ENCODE measurements at places on chromosomes 5 and 9.

DNA sequence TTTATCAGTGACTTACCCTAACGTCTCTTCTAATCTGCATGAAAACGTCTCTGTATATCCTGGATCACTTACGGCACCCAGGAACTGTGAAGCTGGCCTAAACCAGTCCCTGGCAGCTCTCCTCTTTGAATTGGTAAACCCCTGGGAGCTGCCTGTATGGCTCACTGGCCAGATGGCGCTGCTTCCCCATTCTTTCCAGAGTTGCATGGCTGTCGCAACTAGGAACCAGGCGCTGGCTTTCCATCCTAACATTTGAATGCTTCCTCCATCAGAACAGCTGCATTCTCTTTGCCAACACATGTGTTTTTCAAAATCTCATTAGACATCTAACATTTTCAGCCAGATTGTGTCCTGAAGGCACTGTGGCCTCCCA lies 8.0 kb upstream of the PCA3 start:
- peak; percentile 59 for DNase-seq

GRCh38 chr5:107437154-107437553 lies 233.6 kb downstream of the EFNA5 start:
- DNase-seq = no peak

DNA sequence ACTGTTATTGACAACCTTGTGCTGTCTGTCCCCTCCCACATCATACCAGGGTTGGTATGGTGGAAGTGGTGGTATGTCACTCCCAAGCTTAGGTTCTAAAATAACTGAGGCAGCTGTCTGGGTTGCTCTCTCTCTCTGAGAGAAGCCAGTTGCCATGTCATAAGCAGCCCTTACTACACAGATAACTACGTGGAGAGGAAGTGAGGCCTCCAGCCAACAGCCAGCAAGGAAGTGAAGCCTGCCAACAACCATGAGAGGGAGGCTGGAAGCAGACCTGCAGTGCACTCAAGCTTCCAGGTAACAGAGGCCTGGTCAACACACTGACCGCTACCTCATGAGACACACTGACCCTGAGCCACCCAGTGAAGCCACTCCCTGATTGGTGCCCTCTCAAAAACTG lies 18.6 kb downstream of the CTNNAL1 start:
- peak; percentile 33 for DNase-seq

DNA sequence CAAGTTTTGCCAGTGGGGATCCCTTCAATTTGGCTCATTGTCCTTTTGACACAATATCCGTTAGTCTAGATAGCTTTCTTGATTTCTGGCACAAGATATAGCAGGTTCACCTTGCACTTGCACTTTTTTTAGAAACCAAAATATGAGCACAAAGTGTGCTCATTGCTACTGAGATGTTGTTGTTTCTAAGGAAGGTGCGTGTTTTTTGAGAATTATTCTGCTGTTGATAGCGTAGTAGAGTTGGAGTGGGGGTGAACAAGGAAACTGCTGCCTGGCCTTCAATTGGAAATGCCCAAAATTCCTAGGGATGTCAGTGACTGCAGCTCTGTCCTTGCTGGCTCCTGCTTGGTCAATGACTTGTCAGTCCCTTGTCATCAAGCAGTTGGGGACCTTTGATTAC lies 73.3 kb downstream of the TLE4 start:
- no peak for DNase-seq

DNA sequence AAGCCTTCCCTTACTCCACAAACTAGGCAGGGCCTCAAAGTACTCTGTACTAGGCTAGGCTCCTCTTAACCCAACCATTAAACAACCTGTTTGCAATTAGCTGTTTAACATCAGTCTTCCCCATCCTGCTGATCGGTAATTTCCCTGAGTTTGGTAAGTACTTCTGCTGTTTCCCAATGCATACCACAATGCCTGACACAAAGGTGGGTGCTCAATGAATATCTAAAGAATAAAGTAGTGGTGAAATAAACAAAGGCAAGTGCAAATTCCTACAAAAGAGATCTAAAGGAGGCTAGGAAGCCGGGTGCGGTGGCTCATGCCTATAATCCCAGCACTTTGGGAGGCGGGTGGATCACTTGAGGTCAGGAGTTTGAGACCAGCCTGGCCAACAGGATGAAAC lies 25.0 kb downstream of the FBXW2 start:
- DNase-seq = no peak

Data from suppressor macrophage treated with lipopolysaccharide for 1 hour (primary cell).